ENCODE measurements at places on chromosomes 2 and 18. TPM values are rescaled to one million over a fixed set of nuclear protein-coding genes. Genes with fewer than 3 reads are reported as not detected.

Gene SLC39A10
- 36.1 TPM for total RNA-seq

Gene PMS1
- 12.7 TPM for total RNA-seq

Gene YIPF4
- total RNA-seq = 18.1 TPM

Gene COL4A3
- total RNA-seq = 0.48 TPM

Gene AKAIN1
- not detected for total RNA-seq

Data from epithelial cell of alveolus of lung (primary cell).